ENCODE measurements at places on chromosomes 5 and 9.

GRCh38 chr5:122030251-122030650 is 47.8 kb downstream of the LOX start:
- no peak for DNase-seq

GRCh38 chr9:99851500-99851822 is 29.8 kb downstream of the NR4A3 start:
- DNase-seq: no peak

DNA sequence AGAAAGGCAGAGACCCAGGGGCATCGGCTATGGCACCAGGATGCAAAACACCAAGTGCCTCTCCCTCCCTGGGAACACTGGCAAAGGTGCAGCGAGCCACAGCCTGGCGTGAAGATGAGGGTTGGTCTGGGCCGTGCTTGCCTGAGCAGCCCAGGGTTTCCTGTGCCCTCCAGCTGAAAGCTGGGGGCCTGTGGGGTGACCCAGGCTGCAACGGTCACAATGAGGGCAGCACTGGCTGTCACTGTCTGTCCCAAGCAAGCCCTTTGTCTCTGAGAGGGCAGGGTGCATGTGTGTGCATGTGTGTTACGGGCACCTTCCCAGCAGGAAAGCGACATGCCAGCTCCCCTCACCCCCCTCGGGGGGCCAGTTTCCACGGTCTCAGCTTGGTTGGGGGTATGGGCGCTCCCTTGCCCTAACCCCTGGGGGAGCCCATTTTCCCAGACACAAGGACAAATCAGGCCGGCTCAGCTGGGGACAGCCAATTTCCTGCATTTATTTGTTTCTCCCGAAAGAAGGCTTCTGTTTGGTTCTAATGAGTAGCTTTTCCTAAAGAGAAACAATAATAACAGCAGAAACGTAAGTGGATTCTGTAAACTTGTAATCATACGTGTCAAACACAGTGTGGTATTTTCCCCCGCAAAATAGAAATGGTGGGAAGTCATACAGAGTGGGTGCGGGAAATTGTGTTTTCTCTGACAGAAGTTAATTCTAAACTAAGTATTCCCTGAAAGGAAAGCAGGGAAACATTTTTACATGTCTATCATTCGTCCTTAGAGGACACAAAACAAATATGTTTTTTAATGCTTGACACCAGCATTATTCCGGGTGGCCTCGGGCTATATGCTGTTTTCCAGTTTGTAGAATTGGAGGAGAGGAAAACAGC is 21.3 kb downstream of the MRPL36 start:
- no peak for DNase-seq

DNA sequence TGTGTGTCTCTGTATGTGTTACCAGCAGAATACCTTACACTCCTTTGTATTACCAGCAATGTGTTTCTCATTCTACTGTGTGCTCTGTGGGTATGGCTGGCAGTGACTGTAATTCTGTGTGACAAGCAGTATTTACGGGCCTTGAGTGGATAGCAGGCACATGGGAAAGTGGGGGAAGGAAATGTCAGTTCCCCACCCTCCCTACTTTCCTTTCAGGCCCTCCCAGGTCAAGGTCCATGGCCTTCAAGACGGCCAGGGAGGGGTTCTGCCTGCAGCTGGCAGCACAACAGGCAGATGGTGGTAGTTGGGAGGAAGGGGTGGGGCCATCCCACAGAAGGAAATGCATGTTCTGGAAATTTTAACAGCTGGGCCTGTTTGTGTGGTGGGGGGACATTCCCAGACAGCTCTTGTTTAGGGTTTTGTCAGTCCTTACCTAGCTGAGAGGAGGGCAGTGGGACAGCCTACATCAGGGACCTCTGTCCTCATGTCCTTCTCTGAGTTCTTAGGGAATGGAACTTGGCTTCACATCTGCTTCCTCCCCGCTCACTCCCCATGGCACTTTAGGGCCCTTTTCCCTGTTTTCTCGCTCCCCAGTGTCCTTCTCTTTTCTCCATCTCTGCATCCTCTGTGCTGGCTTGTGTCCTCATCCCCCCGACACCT is 14.6 kb upstream of the TNIP1 start:
- no peak for DNase-seq

- DNase-seq: no peak
Measured at GRCh38 chr5:307306-307705, 14.2 kb upstream of the AHRR start.

DNA sequence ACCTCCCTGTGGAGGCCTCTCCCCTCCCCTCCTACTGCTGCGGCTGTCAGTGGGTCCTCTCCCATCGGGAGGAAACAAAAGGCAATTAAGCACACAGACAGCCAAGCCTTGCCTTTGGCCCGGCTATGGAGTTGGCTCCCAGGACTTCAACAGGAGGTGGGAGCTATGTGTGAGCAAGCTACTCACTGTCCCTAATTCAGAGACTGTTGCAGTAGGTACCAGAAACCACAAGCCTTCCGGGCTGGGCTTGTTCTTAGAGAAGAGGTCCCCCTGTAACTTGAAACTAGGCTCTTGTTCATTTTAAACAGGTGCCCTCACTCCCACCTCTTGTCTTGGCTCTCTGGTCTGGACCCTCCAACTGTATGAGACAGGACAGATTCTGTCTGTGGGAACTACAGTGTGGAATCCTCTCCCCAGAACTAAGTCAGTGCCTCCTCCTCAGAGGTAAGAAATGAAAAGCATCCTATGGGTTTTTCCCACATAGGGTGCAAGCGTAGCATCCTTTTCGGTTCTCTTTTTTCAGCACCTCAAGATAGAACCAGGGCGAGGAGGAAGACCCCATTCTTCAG is 561.1 kb downstream of the EBF1 start:
- DNase-seq: no peak

- DNase-seq: peak; percentile 17
Measured at GRCh38 chr5:148542812-148543211, 111.5 kb downstream of the HTR4 start.

- no peak for DNase-seq
Measured at GRCh38 chr9:95037789-95038521, 279.6 kb downstream of the FANCC start.

- DNase-seq: no peak
Measured at GRCh38 chr9:90801973-90802322, 329 bp downstream of the SYK start.

- DNase-seq: no peak
Measured at GRCh38 chr9:84667571-84668195, 1.8 kb upstream of the NTRK2 start.

DNA sequence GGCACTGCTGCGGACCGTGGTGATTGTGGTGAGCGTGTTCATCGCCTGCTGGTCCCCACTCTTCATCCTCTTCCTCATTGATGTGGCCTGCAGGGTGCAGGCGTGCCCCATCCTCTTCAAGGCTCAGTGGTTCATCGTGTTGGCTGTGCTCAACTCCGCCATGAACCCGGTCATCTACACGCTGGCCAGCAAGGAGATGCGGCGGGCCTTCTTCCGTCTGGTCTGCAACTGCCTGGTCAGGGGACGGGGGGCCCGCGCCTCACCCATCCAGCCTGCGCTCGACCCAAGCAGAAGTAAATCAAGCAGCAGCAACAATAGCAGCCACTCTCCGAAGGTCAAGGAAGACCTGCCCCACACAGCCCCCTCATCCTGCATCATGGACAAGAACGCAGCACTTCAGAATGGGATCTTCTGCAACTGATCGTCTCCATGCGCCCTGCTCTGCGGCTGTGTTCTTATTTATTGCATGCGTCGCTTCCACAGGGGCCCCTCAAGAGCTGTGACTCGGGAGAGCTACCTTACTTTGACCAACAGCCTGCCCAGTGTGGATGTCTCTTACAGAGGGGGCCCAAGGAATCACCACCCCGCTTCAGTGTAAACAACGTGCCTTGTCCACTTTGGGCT is 10.8 kb downstream of the S1PR3 start:
- DNase-seq: no peak
